ENCODE measurements at places on chromosomes 5 and 9.
A peak's percentile ranks its signal among the peaks of the same experiment; 100 is the strongest.

- DNase-seq, result no peak
Measured at GRCh38 chr5:96893342-96893741, 17.0 kb downstream of the ERAP2 start.

DNA sequence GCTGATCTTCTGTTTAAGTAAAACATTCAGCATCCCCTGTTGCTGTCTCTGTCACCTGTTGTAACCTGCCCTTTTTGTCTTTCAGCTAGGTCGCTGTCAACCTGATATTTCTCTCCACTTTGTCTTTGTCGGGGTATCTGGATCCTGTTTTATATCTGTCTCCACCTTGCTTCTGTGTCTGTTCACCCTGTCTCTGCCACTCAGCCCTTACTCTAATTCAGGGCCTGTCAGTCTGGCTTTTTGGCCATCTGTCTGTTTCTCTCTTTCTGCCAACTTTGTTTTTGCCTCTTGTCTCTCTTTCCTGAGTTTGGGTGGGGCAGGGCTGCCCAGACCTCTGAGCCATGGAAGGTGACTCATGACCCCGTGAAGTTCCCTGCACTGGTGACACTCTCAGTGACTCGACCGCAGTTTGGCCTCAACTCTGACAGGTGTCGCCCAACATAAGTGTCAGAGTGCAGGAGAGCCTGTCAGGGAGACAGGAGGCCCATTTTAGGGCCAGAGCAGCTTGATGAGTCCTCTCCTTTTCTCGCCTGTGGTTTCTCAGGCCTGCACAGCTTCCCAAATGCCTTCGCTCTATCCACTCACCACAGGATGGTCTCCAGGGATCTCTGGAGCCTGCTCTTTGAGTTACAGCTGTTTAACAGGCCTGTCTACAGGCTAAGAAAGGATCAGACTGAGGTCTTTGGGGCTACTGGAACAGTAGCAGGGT lies 868 bp downstream of the ZBTB43 start:
- peak; percentile 71 for DNase-seq

DNA sequence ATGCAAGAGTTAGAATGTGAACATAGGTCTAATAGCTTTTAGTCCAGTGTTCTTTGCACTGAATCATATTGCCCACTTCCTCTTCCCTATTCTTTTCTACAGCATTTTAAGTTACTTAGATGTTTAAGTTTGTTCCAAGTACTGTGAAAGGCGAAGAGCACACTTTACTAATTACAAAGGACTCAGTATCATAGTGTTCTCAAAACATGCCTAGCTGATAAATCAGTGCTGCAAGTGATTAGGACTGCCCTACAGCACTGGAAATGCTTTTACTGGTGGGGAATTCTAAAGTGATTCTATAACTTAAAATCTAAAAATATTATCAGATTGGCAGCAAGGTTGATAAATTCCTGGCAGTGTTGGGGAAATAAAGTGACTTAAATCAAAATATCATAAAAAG lies 177.9 kb upstream of the KCNN2 start:
- no peak for DNase-seq

DNA sequence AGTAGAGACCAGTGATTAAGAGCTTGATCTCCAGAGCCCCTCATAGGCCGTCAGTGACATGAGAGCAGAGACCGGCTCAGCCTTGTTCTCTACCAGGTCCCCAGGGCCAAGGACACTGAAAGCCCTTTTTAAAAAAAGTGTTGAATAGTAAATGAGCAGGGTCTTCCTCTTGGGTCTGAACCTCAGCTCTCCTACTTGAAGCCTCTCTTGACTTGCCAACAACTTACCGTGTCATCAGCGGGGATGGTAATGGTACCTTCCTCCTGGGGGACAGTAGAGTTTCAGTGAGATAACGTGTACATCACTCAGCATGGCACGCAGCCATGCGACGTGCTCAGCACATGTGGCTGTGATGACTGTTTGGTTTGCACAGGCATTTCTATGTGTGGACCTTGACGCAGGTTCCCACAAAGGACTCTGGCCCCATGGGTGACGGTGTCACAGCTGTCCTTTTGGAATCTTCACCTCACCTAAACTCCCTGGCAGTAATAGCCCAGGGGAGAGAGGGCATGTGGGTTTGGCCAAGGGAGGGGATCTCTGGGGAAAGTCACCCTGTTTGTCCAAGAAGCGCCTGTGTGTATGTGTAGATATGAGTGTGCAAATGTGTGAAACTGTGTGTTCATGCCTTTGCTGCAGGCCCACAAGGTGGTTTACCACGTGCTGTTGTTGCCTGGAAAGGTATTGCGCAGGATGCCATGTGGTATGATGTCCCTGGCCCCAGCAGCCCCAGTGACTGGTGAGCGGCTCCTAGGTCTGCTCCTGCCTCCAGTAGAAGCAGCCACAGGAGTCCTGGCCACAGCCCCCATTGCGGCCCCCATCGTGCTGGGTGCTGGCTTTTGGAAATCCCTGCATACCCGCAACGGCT lies 18.7 kb downstream of the ERGIC1 start:
- no peak for DNase-seq

- no peak for DNase-seq
Measured at GRCh38 chr5:148297731-148298130, 14.5 kb upstream of the SPINK7 start.

GRCh38 chr5:115977096-115977495 lies 14.8 kb downstream of the LVRN start:
- no peak for DNase-seq

DNA sequence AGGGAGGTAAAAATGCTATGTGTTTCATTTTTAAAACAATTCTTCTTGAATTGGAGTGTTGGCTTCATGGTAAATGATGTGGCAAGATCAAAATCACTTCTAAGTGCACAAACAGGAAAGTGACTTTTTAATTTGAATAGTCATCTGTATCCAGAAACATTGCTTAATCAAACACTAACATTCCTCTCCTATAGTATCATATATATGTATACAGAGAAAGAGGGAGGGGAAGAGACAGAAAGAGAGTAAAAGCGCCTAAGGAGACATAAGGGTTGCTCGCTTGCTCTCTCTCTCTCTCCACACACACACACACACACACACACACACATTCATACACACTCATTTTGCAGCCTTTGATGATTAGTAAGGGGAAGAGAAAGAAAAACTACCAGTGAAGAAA lies 95.4 kb upstream of the PRDM9 start:
- DNase-seq, result no peak

DNA sequence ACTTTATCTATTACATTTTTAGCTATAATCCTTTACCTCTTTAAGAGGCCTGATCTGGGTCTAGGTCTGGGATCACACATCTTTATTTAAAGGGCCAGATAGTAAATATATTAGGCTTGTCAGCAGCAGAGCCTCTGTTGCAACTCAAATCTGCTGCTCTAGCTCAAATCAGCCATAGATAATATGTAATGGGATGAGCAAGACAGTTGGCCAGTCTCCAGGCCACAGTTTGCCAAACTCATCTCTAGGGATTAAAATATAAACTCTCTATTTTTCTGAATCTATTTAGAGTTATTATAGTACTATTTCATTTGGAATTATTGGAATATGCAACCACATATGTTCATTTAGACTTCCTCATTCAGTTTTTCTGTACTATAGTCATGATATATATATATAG lies 115.9 kb upstream of the MINAR2 start:
- DNase-seq, result no peak

GRCh38 chr5:128163991-128164390 lies 80.4 kb downstream of the SLC12A2 start:
- DNase-seq, result no peak

GRCh38 chr9:69874301-69875060 lies 53.9 kb downstream of the CFAP95 start:
- no peak for DNase-seq

Measured in stimulated activated CD8-positive, alpha-beta memory T cell treated with anti-CD3 and anti-CD28 coated beads, Interleukin-4, amount 100 ng/mL, for 4 hours (primary cell).